ENCODE measurements at places on chromosomes 2 and 18.

DNA sequence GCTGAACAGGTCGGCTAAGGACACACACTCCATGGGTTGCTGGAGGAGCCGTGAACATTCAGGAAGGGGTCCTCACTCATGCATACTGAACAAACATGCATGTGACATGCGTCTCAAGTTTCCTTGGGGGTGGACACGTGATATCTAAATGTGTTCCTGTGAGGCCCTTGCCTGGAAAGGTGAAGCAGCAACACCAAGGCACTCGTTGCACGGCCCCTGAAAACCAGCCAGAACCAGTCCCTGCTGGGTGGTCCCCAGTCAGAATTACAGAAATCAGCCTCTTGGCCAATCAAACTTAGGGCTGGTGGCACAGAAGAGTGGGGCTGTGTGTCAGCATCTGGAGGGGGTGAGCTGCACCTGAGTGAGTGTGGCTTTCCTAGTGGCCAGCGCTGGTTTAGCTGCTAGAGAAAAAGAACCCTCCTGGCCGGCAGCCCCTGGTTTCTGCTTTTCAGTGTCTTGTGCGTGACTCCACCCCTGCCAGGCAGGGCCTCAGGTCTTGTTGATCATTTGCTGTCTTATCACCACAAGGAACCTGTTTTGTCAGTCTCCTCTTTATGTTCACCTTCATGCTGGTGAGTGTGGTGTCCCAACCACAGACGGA lies 3.2 kb upstream of the AQP12B start:
- no peak for DNase-seq
- H3K27ac ChIP-seq: no peak overlapping the region
- H3K36me3 ChIP-seq: no peaks in the 10 kb centered on the region
- no peaks in the 10 kb centered on the region for H3K4me1 ChIP-seq
- H3K4me3 ChIP-seq: no peak overlapping the region
- no peaks in the 10 kb centered on the region for H3K27me3 ChIP-seq

DNA sequence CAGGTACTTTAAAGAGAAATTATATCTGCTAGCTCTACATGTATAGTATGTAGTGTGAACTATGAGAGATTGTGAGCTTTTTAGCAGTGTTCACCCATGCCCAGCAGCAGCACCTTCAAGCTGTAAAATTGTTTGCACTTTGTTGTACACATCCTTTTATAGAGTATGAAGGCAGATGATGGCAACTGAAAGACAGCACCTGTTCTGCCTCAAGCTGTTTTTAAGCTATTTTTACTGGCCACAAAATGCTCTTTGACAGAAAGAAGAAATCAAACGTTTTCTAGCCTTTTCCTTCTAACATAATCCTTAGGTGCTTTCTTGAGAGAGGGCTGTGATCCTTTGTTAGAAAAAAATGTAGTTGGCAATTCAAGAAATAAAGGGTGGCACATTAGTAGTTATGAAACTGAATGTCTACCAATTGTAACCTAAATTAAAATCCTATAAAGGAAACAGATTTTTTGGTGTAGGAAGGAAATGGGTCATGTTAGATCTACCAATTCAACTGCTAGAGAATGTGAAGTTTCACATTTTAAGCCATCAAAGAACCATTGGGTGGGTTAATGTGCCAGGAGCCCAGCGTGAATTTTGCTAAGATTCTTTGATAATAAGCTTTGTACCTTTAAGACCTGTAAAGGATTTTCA lies 59.5 kb downstream of the R3HDM1 start:
- H3K4me1 ChIP-seq: no peaks in the 10 kb centered on the region
- H3K4me3 ChIP-seq: no peak overlapping the region
- no peak for DNase-seq
- H3K27me3 ChIP-seq: no peaks in the 10 kb centered on the region
- H3K36me3 ChIP-seq: no peaks in the 10 kb centered on the region

DNA sequence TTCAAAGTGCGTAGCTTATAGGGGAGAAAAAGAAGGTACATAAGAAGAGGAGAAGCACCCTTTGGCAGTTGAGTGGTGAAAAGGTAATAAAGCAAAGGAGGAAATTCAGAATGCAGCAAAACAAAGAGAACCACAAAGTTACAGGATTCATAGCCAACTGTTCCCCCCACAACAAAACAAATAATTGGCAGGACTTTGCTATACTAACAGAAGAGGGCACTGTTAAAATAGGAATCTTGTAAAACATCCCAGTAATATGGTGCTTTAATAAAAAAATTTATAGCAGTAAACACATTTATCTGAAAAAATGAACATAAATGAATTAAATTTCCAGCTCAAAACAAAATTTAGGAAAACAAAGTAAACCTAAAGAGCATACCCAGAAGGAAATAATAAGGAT lies 42.3 kb downstream of the R3HDM1 start:
- H3K36me3 ChIP-seq: no peaks in the 10 kb centered on the region
- no peaks in the 10 kb centered on the region for H3K4me1 ChIP-seq
- DNase-seq: no peak
- H3K27me3 ChIP-seq: no peaks in the 10 kb centered on the region
- H3K27ac ChIP-seq: no peak overlapping the region

GRCh38 chr2:235979753-235980435 lies 188.3 kb downstream of the GBX2 start:
- no peak overlapping the region for H3K4me3 ChIP-seq
- no peak overlapping the region for H3K27ac ChIP-seq
- H3K27me3 ChIP-seq: no peaks in the 10 kb centered on the region
- no peak for DNase-seq

DNA sequence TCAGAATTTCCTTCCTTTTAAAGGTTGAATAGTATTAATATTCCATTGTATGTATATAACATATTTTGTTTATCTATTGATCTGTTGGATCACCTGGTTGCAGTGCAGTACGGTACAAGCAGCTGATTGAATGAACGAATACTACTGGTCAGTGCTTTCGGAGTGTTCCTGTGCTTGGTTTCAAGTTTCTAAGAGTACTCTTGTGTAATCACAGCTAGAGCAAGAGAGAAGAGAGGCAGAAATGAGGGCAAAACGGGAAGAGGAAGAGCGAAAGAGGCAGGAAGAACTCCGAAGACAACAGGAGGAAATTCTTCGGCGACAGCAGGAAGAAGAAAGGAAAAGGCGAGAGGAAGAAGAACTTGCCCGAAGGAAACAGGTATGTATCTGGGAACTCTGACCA lies 40.3 kb upstream of the KCNJ13 start:
- H3K4me3 ChIP-seq: no peak overlapping the region
- peak overlapping the region; percentile 39 for H3K27ac ChIP-seq
- peaks cover 74% of the 10 kb centered on the region for H3K36me3 ChIP-seq
- H3K27me3 ChIP-seq: no peaks in the 10 kb centered on the region
- peaks cover 26% of the 10 kb centered on the region for H3K4me1 ChIP-seq
